ENCODE measurements at places on chromosomes 12 and 14.
A peak's percentile ranks its signal among the peaks of the same experiment; 100 is the strongest.

- DNase-seq, result no peak
Measured at GRCh38 chr14:80167793-80168448, 43.4 kb downstream of the DIO2 start.

DNA sequence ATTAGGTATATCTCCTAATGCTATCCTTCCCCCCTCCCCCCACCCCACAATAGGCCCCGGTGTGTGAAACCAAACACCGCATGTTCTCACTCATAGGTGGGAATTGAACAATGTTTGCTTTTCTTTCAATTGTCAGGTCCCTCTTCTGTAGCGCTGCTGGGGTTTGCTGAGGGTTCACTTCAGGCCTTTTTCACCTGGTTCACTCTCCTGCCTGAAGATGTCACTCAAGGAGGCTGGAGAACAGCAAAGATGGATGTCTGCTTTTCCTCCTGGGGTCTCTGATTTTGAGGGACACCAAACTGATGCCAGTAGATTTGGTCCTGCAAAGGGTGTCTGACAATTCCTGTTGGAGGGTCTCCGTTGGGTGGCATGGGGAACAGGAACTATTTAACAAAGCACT, 35.8 kb downstream of the KLRK1 start:
- DNase-seq, result no peak

- DNase-seq, result no peak
Measured at GRCh38 chr14:59532419-59532818, 44.2 kb downstream of the CCDC175 start.

- no peak for DNase-seq
Measured at GRCh38 chr14:50069325-50069724, 47.0 kb downstream of the VCPKMT start.

DNA sequence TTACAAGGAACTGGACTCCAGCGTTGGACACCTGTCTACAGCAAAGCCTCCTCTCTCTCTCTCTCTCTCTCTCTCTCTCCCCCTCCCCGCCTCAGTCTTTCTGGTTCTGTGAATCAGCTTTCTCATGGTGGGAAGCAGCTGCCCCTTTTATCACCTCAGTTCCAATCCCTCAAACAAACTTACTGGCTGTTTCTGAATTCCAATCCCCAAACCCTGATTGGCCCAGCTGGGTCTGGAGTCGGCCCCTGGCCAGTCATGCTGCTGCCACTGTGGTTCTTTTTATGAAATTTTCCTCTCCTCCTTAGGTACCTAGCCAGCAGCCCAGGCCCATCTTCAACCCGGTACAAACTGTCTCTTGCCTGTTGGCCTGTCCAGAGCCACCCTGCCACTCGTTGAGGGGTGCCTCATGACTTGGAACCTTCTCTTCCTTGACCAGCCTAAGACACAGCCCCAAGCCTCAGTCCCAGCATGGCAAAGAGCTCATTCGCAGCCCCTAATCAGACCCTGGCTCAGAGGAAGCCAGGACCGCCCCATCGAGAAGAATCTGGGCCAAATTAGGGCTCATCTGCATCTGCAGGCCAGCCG, 9.4 kb upstream of the MORN3 start:
- DNase-seq, result no peak

GRCh38 chr12:128606051-128606450, 217.7 kb downstream of the SLC15A4 start:
- no peak for DNase-seq

DNA sequence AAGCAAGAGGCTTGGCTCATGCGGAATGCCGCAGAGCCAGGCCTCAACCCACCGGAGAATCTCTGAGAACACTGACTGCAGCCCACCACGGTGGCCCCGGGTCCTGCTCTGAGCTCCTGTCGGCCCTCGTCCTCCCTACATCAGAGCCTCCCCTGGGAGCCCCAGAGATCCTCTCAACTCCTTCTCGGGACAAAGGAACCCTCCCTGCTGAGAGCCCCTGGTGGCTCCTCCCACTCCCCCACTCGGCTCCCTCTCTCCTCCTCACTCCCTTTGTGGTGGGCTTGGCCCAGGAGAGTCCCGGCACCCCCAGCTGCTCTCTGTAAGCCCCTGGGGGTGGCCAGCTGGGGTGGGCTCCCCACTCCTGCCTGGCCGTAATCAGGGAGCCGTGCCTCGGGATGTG, 11.1 kb upstream of the INF2 start:
- no peak for DNase-seq

DNA sequence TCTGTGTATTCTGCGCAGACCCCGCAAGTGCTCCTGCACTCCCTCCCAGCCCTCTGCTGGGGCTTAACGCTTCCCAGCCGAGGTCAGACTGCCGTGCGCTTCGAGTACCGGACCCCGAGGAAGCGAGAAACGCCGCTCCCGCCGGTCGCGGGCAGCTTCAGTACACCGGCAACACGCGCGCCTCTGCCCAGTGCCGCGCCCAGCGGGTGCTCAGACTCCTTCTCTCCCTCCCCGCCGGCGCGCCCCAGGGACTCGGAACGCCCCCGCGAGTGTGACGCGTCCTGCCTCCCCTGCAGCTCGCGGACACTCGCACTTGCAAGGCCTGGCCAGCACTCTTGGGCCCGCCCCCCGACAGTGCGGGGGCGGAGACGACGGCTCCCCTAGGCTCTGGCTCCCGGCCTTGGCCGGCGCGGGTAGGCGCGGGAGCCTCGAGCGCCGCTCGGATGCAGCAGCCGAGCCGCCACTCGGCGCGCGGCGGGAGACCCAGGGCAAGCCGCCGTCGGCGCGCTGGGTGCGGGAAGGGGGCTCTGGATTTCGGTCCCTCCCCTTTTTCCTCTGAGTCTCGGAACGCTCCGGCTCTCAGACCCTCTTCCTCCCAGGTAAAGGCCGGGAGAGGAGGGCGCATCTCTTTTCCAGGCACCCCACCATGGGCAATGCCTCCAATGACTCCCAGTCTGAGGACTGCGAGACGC, at the start of gene PTGER2:
Gene PTGER2, plus strand, starts transcription at position 410 of the 692 bp plus-strand sequence. Its CDS starts 237 bp downstream, at position 647.
- DNase-seq, result peak; percentile 46

GRCh38 chr14:103207388-103208072, 84.3 kb downstream of the TNFAIP2 start:
- DNase-seq, result no peak

Data from T-cell (primary cell).